ENCODE measurements at places on chromosomes 2 and 18.
A peak's percentile ranks its signal among the peaks of the same experiment; 100 is the strongest.

- DNase-seq, result no peak
These were observed 765.4 kb downstream of the TMEM182 start for GRCh38 chr2:103527278-103527677.

GRCh38 chr2:2229626-2230432 lies 101.2 kb downstream of the MYT1L start:
- no peak for DNase-seq

DNA sequence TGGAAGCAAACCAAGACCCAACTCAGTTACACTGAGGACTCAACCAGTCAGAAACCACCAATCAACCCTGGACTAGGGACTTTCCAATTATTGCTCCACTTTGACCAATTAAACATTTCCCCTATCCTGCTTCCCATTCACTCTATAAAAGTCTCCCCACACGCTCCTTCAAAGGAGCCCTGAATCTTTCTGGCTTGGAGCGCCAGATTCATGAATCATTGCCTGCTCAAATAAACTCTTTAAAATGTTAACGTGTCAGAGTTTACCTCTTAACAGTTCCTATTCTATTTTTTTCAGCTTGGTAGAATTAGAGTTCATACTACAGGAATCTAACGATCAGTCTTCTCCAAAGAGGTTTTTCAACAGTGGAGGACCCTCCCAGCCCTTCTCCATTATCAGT lies 20.7 kb upstream of the SULT1C2 start:
- DNase-seq, result peak; percentile 28

GRCh38 chr2:43178602-43179542 lies 47.5 kb downstream of the ZFP36L2 start:
- DNase-seq, result peak; percentile 77

- no peak for DNase-seq
These were observed 80.3 kb downstream of the TMEM17 start for GRCh38 chr2:62425684-62426083.

DNA sequence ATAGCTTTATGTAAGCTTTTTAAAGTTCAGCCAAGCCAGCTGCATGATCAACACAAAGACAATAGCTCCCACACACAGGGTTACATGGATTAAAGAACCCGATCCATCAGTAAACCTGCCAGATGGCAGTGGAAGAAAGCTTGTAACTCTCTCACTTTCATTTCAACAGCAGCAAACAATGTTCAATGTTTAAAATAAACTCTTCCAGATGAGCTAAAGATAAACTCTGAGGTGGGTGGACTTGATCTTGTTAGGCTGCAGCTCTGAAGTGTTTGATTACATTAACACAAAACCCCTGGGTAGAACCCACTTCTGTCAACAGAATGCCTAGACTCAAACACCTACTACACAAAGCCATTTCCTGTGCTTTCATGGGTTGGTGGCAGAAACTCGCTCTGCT lies 13.9 kb downstream of the RDH14 start:
- DNase-seq, result no peak

GRCh38 chr2:62038975-62039771 lies 133.7 kb downstream of the COMMD1 start:
- no peak for DNase-seq

- no peak for DNase-seq
These were observed 35.2 kb downstream of the ST3GAL5 start for GRCh38 chr2:85853499-85854165.

DNA sequence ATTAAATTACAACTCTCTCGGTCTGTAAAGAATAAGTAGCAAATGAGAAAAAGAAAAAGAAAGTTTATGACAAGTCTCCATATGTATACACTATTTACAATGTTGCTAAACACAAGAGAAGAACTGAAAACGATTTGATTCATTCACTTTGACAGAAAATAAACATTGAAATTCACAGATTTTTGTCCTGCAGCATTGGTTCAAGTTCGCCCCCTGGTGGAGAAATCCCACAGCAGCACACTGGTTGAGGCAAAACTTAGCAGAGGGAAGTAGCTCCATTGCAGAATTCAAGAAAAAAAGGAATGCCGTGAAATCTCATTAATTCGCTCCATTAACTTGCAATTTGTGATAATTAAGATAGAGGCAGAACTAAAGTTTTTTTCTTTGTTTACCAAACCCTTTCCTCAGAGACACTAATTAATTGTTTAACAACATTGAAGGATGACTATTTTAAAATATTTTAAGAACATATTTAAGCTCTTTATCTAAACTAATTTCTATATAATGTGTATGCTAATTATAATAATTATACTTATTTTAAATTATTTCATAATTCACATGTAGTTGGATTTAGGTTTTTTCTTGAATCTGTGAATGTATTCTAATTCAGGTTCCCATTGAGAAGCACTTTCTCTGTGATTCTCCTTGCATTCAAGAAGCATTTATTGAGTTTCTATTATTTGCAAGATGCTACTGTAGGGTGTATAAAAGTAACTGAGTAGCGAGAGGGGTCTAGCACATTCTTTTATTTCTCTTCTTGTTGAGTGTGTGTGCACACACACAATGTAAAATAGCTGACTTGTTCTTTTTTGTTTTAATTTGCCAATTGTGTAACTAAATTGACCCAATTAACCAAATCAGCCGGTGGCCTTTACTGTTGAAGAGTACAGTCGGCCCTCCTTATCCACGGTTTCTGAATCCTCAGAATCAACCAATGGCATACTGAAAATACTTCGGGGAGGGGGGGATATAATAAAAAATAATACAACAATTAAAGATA lies 74.1 kb downstream of the COL4A3 start:
- DNase-seq, result peak; percentile 65

DNA sequence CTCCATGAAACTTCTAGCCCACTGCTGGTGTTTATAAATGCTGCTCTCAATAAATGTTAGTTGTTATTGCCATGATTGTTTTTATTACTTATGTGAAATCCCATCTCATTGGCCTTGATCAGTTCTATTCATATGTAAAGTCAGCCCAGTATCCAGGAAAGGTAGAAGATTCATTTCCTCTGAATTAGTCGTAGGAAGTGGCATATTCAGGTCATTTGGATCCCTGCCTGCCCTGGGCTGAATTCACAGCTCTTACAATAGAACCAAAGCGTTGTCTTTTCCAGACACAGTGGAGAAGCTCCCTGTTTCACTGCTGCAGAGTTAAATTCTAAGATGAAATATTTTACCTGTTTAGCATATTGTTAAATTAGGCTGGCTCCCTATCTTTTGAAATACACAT lies 70.3 kb downstream of the MAIP1 start:
- DNase-seq, result no peak
